ENCODE measurements at places on chromosomes 1 and 21.

DNA sequence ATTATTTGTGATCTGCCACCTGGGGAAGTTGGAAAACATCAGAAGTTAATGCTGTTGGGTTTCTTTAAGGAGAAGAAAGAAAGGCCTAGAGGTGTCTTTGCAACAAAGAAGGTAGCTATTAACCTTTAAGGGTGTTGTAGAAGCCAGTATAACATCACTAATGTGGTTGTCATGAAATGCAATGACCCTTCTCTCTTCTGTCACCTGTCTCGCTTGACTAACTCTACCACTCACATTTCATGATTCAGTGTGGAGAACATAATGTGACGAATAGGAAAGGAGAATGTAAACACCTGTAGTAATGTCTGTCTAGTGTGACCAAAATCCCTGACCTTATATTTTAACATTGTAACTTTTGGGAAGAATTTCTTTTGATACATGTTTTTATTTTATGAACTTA is 211.7 kb upstream of the UBE2U start:
- no peak for DNase-seq

GRCh38 chr21:34148419-34148804 is 75.0 kb downstream of the MRPS6 start:
- no peak for DNase-seq

DNA sequence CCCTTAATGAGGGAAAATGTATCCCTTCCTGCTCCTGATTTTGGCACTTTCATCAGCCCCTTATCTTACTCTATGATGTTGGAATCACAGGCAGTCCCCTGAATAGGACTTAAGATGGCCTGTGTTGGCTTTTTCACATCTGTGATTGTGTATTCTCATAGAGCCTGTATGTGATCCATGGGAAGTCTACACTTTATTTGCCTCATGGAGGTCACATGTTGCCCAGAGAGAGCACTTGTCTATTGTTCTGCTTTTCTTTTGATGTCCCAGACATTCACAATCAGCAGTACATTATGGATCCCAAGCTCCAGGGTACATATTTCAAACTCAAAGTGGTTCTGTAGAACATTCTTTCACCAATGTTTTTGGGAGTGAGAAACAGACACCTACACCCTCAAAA is 885.2 kb upstream of the ADGRL2 start:
- no peak for DNase-seq

DNA sequence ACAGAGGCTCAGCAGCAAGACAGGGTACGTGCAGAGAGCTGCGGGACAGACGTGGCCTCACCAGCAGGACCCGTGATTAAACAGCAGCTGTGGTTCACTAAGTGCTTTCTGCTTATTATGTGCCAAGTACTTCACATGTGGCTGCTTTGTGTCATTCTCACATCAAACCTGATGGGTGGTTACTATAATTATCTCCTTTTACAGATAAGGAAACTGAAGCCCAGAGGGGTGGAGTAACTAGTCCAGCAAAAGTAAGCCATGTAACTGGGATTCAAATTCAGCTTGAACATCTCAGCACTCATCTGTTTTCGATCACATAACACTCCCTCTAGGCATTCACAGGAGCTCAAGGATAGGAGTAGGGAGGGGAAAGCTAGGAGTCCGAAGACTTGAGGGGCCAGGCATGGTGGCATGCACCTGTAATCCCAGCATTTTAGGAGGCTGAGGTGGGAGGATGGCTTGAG is 50.8 kb upstream of the CLIC4 start:
- DNase-seq: no peak

DNA sequence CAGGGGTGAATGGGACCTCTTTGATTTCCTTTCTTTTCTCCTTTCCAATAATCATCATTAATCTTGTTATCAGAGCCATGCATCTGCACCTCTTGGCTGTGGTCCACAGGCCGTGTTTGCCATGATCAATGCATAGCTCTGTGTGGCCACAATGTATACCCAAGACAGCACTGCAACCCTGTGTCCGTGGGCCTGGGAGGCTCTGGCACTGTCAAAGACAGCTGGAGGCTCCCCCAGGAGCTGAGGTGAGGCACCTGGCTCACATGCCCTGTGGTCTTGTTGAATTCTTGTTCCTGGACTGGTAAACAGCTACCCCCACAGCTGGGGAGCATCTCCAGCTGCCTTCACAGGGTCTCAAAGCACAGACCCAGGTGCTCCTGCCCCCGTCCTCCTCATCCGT is 67.2 kb upstream of the SELENON start:
- no peak for DNase-seq

- no peak for DNase-seq
These were observed 16.6 kb upstream of the CACYBP start for GRCh38 chr1:174982971-174983689.

- DNase-seq: no peak
These were observed 14.9 kb downstream of the SH2D1B start for GRCh38 chr1:162397039-162397448.

- no peak for DNase-seq
These were observed at the start of gene SGIP1 for GRCh38 chr1:66533804-66534740. Gene SGIP1, plus strand, starts transcription at chr1:66534153. Its CDS starts 206 bp downstream, at chr1:66534359.

- no peak for DNase-seq
These were observed 706.3 kb downstream of the ADGRL2 start for GRCh38 chr1:82507011-82507410.

DNA sequence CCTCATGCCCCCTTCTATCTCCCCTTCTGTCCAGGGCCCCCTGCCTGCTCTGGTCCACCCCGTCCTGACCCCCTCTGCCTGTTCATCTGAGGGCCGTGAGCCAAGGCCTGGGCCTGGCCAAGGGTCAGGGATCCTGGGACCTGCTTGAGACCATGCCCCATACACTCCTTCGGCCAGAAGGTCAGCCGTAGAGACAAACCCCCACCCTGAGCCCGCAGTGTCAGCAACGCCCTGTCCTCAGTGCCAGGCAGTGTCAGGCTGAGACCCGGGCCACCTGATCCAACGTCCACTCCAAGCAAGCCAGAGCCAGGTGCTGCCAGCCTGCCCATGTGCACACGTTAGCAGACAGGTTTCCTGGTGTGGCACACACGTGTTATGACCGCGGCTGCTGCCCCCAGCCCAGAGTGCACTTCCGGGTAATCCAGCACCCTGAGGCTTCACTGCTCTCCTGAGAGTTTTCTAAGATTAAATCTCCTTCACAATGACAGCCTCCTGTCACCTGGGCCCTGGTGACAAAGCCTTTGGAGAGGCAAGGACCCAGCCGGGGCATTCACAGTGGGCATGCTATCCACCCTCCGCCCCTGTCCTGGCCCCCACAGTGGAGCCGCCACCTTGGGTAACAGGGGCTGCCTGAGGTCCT is 10.1 kb upstream of the SAMD11 start:
- DNase-seq: no peak

DNA sequence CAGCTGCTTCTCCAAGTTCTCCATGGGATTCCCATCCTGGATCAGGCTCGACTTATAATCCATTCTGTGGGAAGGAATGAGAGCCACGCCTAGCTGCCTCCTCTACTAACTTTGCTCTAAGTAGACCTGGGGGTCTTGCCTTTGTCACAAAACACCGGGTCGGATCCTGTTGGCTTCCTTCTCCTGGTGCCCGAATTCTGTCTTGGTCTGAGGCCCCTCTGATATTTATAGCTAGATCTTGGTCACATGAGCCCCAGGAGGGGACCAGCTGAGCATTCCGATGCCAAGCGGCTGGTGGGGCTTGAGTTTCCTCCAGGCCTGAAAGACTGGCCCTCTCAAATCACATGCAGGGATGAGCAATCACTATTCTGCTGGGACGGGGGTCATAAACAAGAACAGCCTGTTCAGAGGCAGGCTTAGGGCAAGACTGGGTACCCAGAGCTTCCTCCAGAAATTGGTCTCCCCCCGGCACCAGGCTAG is at the start of gene TRIM63:
Gene TRIM63, minus strand, starts transcription at position 199 of the 480 bp plus-strand sequence. Its CDS starts 136 bp downstream, at position 63.
- no peak for DNase-seq
